ENCODE measurements at places on chromosomes 12 and 14. TPM values are rescaled to one million over a fixed set of nuclear protein-coding genes. Genes with fewer than 3 reads are reported as not detected.

The PDZRN4 gene
- total RNA-seq, result 1.8 TPM

The CLEC1A gene
- total RNA-seq, result not detected

GRCh38 chr14:89425931-89426330 lies 8.9 kb upstream of the FOXN3 start:
- no peak for DNase-seq

- no peak for DNase-seq
These were observed 3.8 kb downstream of the GPD1 start for GRCh38 chr12:50107416-50108268.

DNA sequence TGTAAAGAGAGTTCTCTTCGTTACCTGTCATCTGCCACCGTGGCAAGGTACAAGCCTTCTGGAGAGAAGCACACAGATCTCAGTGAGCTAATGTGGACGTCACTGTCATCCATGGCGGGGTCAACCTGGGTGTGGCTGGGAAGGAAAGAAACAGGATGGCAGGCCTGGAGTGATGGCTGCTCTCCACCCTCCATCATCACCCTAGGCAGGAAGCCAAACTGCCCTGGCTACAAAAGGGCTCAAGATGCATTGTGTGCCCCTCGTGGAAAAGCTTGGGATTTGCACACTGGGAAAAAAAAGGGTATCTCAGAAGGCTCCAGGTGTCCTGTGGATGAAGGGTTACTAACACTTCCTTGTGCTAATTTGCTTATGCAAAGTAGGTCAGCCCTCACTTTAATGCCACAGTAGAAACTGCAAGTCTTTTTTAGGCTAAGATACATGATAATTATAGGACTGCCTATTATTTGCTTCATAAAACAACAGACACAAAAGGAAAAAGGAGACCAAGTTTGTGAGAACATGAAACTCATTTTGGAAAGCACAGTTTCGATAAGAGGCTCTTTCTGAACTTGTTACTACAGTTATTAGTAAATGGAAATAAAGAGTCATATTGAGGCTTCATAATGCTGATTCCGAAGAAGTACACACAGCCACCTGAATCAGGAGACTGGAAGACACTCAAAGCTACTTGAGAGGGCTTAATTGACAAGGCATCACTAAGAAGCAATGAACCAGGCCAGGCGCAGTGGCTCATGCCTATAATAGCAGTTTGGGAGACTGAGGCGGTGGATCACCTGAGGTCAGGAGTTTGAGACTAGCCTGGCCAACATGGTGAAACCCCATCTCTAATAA lies 18.9 kb downstream of the RFC5 start:
- no peak for DNase-seq

- no peak for DNase-seq
These were observed 31.7 kb upstream of the INF2 start for GRCh38 chr14:104657563-104658324.

DNA sequence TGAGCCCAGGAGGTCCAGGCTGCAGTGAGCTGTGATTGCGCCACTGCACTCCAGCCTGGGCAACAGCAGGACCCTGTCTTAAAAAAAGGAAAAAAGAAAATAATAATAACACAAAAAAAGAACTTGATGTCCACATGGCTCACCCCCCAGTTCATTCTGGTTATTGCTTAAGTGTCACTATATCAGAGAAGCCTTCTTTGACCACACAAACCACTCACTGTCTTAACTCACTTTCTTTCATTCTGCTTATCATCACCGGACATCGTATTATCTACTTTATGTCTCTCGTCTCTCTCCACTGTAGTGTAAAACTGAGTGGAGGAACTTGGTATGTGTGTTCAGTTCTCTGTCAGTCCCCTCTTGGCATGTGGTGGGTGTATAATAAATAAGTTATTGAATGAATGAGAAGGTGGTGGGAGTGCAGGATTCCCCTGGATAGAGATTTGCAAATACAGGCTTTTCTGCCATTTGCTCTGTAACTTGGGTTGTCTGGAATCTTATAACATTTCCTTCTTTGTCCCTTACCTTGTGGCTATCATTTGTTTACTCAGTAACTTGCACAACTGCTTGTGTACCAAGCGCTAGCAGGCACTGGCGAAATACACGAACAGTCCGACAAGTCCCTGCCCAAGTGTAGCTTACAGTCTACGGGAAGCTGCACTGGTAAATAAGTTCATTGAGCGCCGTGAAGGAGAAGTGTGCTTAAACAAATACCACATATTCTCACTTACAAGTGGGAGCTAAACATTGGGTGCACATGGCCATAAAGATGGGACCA lies 86.6 kb upstream of the TRAF3 start:
- no peak for DNase-seq

GRCh38 chr12:108980831-108981618 lies 39.8 kb downstream of the SVOP start:
- no peak for DNase-seq

DNA sequence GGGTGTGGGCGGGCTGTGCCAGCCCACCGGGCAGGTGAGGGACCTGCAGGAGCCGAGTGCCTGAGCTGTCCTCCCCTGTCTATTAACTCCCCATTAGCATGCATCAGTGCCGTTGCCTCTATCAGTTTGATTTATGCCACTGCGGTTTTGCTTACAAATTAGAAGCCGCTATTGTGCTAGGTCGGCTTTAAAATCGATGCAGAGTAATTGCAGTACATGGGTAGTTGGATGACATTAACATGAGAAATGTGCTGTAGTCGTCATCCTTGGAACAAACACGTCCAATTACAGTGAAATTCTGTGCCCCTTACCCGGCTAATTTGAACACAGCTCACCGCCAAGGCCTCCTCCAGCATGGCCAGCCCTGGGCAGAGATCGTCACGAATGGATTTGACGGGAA lies 145.8 kb downstream of the TSPAN9 start:
- DNase-seq, result no peak

GRCh38 chr14:96217376-96217913 lies 12.8 kb downstream of the BDKRB2 start:
- no peak for DNase-seq

DNA sequence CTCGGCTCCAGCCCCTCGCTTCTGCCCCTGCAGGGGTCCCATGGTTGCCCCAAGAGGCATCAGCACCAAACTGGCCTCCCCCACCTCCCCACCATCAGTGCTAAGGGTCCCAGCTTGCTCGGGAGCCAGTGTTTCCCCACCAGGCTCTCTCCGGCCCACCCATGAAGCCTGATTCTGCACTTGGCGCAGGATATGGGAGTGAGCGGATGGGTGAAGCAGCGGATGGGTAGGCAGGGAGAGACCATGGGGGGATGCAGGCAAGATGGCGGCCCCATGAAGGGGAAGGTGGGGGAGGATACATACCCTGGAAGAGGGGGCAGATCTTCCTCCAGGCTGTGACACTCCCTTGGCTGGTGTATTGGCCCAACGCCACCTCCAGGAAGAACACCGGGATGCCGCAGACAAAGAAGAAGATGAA lies 9.7 kb downstream of the SLC6A12 start:
- no peak for DNase-seq

DNA sequence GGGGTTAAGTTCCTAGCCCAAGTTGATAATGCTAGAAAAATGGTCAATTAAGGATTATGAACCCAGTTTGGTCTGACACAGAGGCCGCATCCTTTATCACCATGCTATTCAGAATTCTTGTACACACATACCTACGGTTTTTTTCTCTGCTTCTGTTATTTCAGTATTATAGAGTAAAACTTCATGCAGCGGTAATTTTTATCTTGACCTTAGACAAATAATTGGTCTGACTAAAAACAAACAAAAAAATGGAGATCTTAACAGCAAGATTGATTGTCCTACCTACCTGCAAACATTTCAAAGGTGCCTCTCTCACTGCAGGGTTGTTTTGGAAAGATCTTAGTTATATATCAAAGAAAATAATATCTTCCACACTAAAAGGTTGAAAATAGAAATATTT lies 201.9 kb upstream of the PRICKLE1 start:
- no peak for DNase-seq

- no peak for DNase-seq
These were observed 74.2 kb downstream of the PPM1H start for GRCh38 chr12:62860501-62861411.
